ENCODE measurements at places on chromosomes 1 and 21.

DNA sequence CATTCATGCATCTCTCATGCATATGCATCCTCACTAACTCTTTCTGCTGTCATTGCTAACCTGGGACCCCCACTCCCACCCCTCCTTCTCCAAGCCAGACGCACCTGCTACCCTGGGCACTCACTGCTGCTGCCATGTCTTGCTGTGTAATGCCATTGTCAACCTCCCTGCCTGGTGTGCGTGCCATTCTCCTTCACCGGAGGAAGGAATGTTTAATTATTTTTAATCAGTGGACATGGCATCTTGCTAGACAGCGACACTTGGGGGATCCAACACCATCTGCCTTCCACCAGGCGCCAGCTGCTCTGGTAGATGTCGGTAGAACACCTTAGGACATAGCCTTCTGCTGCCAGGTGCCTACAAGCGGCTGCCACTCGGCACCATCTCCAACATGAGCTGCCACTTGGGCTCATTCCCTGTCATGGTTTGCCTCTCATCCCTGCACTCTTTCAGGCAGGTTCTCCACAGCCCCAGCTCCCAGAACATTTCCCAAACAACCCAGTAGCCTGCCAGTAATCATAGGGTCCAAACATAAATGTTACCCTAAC lies 306.9 kb downstream of the TTLL7 start:
- DNase-seq = no peak

DNA sequence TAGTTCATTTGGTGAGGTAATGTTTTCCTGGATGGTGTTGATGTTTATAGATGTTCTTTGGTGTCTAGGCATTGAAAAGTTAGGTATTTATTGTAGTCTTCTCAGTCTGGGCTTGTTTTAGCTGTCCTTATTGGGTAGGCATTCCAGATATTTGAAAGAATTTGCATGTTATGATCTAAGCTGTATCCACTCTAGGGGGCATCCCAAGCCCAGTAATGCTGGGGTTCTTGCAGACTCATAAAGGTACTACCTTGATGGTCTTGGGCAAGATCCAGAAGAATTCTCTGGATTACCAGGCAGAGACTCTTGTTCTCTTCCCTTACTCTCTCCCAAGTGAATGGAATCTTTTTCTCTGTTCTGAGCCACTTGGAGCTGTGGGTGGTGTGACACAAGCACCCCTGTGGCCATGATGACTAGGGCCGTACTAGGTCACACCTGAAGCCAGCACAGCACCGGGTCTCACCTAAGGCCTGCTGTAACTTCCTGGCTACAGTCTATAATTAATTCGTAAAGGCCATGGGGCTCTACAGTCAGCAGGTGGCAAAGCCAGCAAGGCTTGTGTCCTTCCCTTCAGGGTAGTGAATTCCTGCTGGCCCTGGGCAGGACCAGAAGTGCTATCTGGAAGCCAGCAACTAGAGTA lies 74.8 kb upstream of the PDE4B start:
- DNase-seq = peak; percentile 19

GRCh38 chr1:95094923-95095322 lies 22.2 kb upstream of the ALG14 start:
- DNase-seq = no peak

- no peak for DNase-seq
Measured at GRCh38 chr1:93757256-93758036, 75.8 kb upstream of the BCAR3 start.

- DNase-seq = no peak
Measured at GRCh38 chr1:202013603-202014002, 3.2 kb downstream of the ELF3 start.

DNA sequence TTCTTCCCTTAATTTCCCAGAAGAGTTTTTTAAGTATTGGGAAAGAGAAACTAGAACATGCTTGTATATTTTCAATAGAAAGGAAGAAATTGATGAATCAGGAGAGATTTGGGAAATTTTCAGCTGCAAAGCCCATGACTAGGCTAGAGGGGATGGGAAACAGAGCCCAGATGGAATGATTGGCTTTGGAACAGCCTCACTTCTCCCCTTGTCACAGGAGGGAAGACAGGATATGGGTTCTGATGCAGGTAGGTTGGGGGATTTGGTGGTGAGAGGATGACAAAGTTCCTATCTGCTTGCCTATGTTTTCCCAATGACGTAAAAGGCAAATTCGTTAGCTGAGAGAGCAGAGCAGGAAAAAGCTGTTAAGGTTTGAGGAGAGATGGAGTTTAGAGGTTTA lies 31.0 kb upstream of the ARID1A start:
- DNase-seq = no peak

- DNase-seq = no peak
Measured at GRCh38 chr1:226510453-226510852, 38.1 kb upstream of the STUM start.

- no peak for DNase-seq
Measured at GRCh38 chr1:211610779-211611556, 32.0 kb upstream of the SLC30A1 start.

DNA sequence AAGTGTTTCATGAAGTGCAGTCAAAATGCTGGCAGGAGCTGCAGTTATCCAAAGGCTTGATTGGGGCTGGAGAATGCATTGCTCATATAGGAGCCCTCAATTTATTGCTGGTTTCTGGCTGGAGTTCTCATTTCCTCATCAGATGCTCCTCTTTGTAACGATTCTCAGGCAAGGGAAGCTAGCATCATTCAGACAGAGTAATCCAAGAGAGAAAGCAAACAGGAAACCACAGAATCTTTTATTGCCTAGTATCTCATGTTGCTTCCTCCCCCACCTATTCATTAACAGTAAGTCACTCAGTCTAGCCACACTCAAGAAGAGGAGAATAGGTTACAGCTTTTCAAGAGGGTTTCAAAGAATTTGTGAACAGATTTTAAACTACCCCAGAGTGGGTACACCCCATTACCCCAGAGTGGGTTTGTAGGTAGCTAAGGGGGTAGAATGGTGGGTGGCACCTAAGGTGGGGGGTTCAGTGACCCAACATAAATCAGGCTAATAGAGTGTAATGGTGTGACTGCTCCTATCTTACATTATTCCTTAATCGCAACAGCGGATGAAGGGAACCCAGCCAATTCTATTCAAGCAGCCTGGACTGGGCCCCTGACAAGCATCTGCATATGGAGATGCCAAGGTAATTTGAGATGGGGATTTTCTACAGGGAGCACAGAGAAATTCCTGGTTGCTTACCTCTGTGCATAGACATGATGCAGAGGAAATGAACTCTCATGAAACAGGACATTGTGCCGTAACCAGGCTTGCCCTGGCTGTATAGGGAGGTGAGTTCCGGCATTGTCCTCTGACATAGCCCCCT lies 67.1 kb downstream of the KCNJ15 start:
- DNase-seq = peak; percentile 98

DNA sequence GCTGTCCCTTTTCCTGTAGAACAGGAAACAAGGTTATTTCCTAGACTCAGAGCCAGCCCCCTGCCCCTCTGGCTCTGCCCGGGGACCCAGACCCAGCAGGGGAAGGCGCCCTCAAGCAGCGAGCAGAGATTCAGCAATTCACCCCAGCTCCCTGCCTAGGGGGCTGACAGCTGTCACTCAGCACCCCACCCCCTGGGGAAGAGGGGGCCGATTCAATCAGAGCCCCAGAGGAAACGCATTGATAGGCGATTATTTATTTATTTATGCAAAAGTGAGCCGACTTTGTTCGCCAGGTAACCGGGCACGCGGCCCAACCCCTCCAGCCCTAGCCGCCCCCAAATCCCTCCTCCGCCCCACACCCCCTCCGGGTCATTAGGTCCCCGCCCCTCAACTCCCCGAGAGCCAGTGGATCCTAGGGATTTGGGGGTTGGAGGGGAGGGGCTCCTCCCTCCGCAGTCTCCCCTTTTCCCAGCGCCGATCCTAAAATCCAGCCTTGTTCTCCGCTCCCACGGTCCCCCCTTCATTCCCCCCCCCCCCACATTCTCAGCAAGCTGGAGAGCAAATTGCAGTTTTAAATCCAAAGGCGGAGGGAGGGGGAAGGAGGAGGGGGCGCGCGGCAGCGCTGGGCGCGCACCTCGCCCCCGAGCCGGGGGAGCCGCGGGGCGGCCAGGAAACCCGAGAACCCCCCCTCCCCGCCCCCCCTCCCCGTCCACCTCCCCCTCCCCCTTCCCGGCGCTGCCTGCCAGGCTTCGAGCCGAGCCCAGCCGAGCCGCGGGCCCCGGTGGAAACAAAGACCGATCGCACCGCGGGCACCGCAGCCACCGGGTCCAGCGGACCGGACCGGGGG lies 1.3 kb downstream of the AHDC1 start:
- DNase-seq = no peak

DNA sequence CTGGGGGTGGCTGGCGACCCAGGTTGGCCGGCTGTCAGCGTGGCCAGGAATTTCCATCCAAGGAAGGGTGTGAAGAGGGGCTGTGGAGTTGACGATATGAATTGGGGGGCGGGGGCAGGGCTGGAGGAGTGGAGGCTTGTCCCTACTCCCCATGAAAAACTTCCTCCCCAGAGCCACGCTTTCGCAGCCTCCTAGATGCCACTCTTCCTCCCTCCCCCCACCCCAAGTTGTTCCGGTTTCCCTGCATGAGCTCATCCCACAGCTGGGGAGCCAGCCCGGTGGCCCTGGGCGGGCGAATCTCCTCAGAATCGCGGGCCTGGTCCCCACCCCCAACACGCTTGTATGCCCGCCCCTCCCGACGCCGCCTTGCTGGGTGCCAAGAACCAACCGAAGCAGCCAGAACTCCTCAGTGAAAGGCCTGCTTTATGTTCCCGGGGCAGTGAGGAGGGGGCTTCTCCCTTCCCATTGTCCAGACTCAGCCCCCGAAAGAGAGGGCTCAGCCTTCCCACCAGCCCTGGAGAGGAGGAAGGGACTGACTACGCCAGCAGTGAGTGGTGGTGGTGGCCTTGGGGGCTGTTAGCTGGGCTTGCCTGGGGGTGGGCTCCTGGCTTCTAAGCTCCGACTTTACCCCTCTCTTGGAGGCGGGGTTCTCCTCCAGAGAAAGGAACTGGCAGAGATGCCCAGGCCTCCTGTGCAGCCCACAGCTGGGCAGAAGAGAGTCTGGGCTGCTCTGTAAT lies 1.8 kb upstream of the CSMD2 start:
- DNase-seq = no peak

- DNase-seq = no peak
Measured at GRCh38 chr1:67573311-67573872, 111.6 kb upstream of the GADD45A start.

GRCh38 chr1:247824023-247824422 lies at the start of gene OR14A16:
OR14A16 (minus strand) TSS chr1:247824119; CDS start chr1:247815729, 8,390 bp downstream.
- no peak for DNase-seq

- DNase-seq = no peak
Measured at GRCh38 chr1:204566583-204566955, 50.4 kb downstream of the MDM4 start.

DNA sequence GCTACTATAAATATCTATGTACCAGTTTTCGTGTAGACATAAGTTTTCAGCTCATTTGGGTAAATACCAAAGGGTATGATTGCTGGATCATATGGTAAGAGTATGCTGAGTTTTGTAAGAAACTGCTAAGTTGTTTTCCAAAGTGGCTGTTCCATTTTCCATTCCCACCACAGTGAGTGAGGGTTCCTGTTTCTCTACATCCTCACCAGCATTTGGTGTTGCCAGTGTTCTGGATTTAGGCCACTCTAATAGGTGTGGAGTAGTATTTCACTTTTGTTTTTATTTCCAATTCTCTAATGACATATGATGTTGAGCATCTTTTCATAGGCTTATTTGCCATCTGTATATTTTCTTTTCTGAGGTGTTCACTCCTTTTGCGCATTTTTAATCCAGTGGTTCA lies 112.2 kb downstream of the GALNT2 start:
- DNase-seq = no peak

GRCh38 chr1:2623571-2624337 lies 9.1 kb downstream of the MMEL1 start:
- no peak for DNase-seq

DNA sequence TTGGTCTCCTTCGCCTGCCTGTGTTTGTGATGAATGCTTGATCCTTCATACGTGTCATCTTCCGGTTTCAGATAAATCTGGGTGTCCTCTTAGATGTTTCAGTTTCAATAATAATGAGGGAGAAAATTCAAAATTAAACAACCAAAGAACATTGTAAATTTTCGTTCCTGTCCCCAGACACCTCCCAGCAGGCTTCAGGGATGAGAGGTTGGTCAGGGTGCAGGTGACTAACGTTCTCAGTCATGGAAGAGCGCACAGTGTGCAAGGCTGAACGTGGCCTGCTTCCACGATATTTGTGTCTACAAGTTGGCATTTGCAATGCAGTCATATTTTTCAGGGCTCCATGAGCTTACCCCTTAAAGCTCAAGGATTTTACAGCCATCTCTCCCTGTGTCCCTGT lies 147.1 kb upstream of the ARHGEF16 start:
- no peak for DNase-seq

- DNase-seq = no peak
Measured at GRCh38 chr1:113275691-113276090, 114.6 kb upstream of the MAGI3 start.

- no peak for DNase-seq
Measured at GRCh38 chr1:156002188-156002911, 18.4 kb downstream of the SSR2 start.

GRCh38 chr1:44821240-44821715 lies 13.0 kb downstream of the BTBD19 start:
- no peak for DNase-seq

Data from skeletal muscle cell (primary cell).